ENCODE measurements at places on chromosomes 2 and 18. TPM values are rescaled to one million over a fixed set of nuclear protein-coding genes. Genes with fewer than 3 reads are reported as not detected.

The DCDC2C gene
- not detected for total RNA-seq

The C18orf63 gene
- not detected for total RNA-seq

The UGT1A3 gene
- not detected for total RNA-seq

The TTN gene
- 0.12 TPM for total RNA-seq

The RUFY4 gene
- total RNA-seq, result 0.08 TPM

The MOB4 gene
- total RNA-seq, result 27.8 TPM

The CCDC121 gene
- total RNA-seq, result 2.1 TPM

The INHA gene
- under 0.01 TPM for total RNA-seq

The EMILIN2 gene
- 25.3 TPM for total RNA-seq

The MYOM1 gene
- 0.98 TPM for total RNA-seq

The MAPK4 gene
- not detected for total RNA-seq

The IRS1 gene
- total RNA-seq, result 3.5 TPM
